ENCODE measurements at places on chromosomes 5 and 9.
A peak's percentile ranks its signal among the peaks of the same experiment; 100 is the strongest.

DNA sequence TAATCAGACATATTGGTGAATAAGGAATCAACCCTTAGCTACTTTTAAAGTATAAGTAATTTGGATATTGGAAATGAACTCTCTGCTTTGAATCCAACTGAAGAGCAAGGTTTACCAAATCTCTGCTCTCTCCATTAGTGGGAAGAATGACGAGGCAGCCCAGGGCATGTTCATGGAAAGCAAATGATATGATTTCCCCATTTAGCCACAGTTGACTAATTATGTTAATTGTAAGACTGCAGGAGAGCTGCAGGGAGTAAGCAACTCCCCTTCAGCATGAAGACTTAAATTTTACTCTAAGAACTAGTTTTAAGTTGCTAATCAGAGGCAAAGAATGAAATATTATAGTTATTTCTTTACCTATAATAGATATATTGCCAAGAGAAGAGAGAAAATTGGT lies 194.3 kb upstream of the CD180 start:
- DNase-seq = no peak

DNA sequence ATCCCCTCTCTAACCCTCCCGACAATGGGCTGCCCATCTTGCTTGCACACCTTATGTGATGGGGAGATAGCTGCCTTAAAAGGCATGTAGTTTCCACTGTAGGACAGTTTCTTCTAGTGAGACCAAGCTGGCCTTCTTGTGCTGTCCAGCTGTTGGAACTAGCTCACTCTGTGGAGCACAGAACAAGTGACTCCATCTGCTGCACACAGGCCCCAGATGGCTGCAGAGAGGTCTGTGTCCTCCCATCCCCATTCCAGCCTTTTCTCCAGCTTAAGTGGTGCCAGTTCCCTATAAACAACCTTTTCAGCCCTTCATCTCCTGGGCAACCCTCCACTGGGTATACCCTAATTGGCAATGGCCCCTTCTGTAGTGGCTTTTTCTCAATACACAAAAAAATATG lies 18.7 kb upstream of the PSD2 start:
- no peak for DNase-seq

DNA sequence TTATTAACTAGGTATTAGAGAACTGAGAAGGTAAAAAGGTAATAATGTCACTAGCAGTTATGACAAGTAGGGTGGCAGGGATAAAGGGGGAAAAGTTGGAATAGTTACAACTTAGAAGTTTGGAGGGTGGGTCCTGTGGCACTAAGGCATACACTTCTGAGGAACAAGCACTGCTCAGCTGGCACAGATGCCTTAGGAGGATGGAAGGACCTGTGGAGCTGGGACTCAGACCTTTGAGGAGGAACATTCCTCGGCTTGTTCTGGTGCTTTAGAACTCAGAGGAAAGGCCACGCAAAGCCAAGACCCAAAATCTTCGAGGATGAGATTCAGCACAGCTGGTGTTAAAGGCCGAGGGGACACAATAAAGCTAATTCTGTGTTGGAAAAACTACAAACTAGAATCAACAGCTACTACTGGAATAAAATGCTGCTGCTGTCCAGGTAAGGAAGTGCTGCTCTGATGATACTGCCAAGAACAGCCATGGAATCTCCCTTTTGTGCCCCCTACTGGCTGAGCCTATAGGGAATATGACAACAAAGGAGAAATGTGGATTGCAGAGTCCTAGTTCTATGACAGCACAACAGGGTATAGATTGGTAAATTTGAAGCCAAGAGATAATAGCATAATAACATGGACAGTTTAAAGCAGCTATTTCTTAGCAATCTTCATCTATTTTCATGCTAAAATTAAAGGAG lies 126.7 kb downstream of the SLC25A46 start:
- DNase-seq = no peak

GRCh38 chr9:121651295-121652020 lies at the start of gene DAB2IP:
TSS of gene DAB2IP (plus strand) at chr9:121651634. CDS start at chr9:121651776, 142 bp downstream.
- peak; percentile 74 for DNase-seq

Data from nucleus accumbens (tissue), 56 donors.